ENCODE measurements at places on chromosomes 4 and X.

GRCh38 chr4:106344647-106344970 lies 24.0 kb downstream of the GIMD1 start:
- no peak for DNase-seq

- DNase-seq = no peak
Observed at GRCh38 chrX:147736045-147736444, 175.7 kb upstream of the FMR1 start.

DNA sequence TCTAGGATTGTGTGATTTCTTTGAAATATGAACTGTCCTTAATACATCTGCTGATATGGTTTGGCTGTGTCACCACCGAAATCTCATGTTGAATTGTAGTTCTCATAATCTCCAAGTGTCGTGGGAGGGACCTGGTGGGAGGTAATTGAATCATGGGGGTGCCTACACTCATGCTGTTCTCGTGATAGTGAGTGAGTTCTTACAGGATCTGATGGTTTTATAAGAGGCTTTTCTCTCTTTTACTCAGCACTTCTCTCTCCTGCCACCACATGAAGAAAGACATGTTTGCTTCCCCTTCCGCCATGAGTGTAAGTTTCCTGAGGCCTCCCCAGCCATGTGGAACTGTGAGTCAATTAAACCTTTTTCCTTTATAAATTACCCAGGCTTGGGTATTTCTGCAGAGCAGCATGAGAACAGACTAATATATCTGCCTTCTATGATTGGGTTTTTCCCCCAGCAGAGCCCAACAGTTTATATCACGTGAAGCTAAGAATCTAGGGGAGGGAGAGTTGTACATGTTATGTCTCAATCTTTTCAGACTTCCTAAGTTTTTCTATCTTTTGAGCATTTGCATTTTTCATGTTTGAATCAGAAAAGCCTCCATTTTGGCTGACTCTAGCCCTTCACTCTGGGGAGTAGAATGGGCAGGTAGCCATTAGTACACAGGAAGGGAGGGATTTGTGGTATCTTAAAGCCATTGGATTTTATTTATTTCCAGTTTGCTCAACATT lies 58.9 kb downstream of the PLAC1 start:
- DNase-seq = peak; percentile 19

DNA sequence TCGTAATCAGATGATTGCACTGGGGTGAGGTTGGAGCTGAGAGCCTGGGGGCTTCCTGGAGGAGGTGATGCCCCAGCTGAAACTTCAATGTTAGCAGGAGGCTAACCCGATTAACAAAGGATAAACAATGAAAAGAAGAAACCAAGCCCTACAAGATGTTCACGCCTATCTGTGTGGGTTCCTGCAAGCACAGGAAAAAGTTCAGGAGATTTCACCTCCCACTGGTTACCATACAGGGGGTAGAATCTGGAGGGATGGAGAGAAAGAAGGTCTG lies 27.5 kb downstream of the JAKMIP1 start:
- DNase-seq = no peak

- no peak for DNase-seq
Observed at GRCh38 chr4:181465826-181466225, 777.4 kb upstream of the TENM3 start.

GRCh38 chr4:158035662-158036195 lies 137.1 kb downstream of the GASK1B start:
- no peak for DNase-seq

- DNase-seq = no peak
Observed at GRCh38 chr4:40414673-40415072, 79.5 kb downstream of the CHRNA9 start.

DNA sequence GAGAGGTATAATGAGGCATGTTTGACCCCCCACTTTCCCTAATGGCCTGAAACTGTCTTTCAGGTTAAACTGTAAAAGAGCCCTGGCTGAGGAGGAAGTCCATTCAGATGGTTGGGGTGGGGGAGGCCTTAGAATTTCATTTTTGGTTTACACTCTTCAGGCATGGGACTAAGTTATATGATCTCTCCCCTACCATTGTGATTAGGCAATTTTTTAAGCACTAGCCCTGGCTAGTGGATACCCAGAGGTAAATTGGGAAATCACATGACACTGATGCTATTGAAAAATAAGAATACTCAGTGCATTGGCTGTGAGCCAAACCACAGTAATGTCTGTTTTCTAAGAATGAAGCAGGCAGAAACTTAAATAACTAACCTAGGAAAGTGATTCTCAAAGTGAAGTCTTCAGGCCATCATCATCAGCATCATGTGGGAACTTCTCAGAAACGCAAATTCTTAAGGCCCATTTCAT lies 149.7 kb downstream of the RRAGB start:
- no peak for DNase-seq

- DNase-seq = no peak
Observed at GRCh38 chrX:154486052-154486395, 391 bp downstream of the UBL4A start.

GRCh38 chrX:30893206-30893605 lies 4.2 kb upstream of the TAB3 start:
- DNase-seq = no peak

GRCh38 chrX:18961686-18962085 lies 22.2 kb downstream of the PHKA2 start:
- DNase-seq = no peak

GRCh38 chr4:7323872-7324650 lies 110.7 kb downstream of the PSAPL1 start:
- DNase-seq = no peak

DNA sequence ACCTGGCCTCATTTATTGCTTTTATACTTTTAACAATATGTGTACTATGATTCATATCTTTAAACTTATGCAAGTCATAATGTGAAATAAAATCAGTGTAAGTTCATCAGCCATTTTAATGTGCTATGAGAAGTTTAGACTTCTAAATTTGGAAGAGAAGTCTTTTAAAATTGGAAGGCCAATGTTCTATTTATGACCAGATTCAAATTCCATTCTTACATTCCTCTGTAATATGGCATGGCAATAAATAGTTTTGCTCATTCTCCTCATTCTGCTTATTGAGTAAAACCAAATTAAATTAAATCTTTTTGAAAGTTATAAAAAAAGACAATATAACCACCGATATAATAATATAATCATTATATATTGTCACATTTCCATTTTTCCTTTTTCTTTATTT lies 126.2 kb downstream of the SORBS2 start:
- no peak for DNase-seq

DNA sequence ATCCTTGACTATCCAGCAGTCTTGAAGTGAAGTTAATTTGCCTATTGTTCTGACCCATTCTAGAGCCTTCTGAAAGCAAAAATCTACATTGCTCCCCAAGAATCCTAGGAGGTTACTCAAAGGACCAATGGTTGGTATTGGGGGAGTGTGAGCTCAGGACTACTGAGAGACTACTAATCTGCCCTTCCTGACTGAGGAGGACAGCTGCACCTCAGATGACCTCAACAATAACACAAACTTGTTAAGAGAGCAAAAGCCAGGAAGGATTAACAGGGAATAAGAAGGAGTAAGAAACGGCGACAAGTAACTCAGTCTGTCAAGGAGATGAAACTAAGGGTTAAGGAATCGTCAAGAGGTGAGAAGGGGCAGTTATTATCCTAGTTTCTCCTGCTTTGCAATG lies 43.4 kb downstream of the IDS start:
- DNase-seq = no peak

Data from activated CD4-positive, alpha-beta T cell treated with anti-CD3 and anti-CD28 coated beads for 24 hours (primary cell).